ENCODE measurements at places on chromosomes 2 and 18.

- no peak for DNase-seq
Measured at GRCh38 chr2:165173215-165173614, 30.6 kb downstream of the SCN3A start.

DNA sequence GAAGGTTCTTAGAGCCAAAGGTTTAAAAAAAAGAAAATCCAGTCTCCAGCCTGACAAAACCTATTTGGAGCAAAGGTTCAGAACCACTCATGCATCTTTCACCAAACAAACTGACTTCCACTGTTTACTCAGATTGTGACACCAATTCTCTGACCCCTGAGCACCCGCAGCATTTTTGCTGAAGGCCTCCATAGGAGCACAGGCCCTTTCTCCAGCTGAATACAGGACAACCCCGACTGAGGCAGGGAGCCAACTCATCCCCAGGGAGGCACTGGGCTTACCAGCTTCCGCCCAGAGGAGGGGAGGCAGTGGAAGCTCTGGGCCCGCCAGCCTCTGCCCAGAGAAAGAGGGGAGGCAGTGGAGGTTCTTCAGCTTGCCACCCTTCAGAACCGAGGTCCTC lies 51.0 kb upstream of the CNGA3 start:
- DNase-seq, result no peak

DNA sequence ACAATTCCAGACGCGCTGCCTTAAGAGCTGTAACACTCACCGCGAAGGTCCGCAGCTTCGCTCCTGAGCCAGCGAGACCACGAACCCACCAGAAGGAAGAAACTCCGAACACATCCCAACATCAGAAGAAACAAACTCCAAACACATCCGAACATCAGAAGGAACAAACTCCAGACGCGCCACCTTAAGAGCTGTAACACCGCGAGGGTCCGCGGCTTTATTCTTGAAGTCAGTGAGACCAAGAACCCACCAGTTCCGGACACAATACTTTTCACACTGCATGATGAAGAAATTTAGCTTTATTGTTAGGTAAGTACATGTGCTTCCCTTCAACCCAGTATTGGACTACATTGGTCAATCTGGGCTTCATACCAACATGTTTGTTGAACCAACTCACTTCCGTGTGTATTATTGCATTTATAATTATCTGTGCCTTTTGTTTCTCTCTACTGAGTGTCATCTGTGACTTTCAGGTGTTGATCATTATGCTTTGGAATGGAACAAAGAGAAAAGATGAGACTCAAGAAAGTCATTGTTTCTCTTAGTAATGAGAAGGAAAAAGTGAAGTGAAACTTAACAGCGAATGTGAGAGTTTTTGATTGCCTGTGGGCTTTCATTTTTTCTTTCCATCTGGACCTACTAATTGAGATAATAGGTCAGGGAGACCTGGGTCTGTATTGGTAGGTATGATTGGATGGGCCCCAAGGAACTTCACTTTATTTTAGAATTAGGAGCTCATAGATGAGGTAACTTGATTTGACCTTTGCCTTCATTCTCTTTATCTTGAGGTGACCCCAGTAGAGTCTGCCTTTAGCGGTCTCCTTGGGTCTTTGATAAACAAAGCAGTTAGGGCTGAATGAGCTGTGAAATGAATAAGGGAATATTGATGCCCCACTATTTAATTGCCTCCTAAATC lies 76.1 kb upstream of the CAVIN2 start:
- DNase-seq, result no peak

DNA sequence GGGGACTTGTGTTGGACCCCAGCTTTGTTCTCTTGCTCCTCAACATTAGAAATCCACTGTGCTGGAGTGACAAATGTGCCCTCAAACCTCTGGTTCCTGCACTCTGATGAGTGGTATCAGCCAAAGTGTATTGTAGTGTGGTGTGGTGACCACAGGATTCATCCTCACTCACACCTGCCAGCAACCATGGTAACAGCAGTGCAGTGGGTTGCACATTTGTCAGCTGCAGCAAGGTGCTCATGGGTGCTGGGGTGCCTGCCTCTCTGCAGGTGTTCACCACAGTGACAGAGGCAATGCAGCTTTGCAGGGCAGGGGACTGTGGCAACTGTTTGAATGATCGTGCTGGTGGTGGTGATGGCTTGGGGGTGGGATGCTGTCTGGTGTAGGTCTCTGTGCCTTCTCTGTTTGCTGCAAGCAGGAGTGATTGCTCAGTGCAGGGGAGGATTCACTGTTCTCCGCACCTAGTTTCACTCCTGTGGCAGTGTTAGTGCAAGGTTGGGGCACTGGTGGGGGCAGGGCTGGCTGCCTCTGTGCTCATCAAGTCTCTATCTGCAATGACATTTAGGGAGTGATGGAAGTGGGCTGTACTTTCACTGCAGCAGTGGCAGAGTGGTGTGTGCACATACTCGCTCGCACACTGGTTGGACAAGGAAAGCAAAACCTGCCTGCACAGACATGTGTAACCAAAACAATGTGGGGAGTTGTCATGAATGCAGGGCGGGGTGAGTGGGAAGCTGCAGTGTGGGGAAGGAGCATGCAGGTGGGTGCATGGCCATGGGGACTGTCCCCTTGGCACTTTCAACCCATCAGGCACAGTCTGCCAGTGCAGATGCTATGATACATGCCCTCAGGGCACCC lies 301.1 kb downstream of the PIK3C3 start:
- DNase-seq, result no peak

DNA sequence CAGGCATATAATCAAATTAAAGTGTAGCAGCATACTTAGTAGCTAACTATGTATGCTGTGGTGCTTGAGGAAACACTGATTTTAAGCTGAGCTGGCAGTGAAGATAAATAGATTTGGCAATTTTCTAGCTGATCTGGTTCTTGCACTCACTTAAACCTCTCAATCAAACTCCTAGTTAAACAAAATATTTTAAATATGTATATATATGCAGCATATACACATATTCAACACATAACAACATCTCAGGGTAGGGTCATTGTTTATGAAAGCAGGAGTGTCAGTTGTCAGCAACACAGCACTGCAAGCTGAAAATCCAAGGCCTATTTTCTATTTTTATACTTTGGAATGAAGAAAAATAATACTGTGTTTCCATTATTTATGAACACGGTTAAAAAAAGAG lies 10.4 kb upstream of the FSHR start:
- no peak for DNase-seq

DNA sequence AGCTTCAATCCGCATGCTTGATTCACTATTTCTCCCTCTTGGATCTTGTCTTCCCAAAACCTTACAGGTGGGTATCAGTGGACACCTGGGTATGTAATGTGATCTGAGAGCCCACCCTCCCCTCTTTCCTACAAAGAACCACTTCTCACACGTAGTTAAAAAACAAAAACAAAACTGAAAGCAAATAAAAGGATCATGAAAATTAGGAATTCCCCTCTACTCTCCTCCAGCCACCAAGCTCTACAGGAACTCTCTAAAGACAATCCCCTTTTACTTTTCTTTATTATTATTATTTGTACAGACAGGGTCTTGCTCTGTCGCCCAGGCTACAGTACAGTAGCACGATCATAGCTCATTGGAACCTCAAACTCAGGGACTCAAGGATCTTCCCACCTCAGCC lies 40.8 kb upstream of the MYO1B start:
- DNase-seq, result no peak

All from lung microvascular endothelial cell (primary cell).